ENCODE measurements at places on chromosomes 4 and X.

GRCh38 chr4:113788888-113789287 lies 27.4 kb upstream of the CAMK2D start:
- DNase-seq: no peak

- DNase-seq: no peak
Measured at GRCh38 chrX:10571260-10571659, 49.1 kb downstream of the MID1 start.

DNA sequence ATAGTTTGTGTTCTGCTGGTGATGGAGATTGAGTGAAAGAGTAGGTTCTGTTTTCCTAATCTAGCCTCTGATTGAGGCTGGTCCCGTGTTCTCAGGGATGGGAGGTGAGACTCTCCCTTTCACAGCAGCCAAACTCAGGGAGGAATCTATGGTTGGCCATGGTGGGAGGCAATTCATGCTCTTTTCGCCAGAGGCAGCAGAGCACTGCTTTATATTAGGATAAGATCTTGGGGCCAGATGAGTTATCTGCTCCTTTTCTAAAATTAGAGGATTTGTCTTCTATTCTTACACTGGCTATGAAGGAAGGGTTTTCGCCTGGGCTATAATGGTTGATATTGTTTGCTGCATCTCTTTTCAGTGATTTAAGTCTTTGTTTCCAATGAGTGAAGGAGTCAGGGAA lies 63.9 kb upstream of the NLGN4X start:
- no peak for DNase-seq

- DNase-seq: no peak
Measured at GRCh38 chr4:107800706-107801105, 24.0 kb upstream of the SGMS2 start.

GRCh38 chr4:66178906-66179305 lies 508.6 kb upstream of the EPHA5 start:
- no peak for DNase-seq

- DNase-seq: no peak
Measured at GRCh38 chrX:42934020-42934726, 156.2 kb upstream of the PPP1R2C start.

DNA sequence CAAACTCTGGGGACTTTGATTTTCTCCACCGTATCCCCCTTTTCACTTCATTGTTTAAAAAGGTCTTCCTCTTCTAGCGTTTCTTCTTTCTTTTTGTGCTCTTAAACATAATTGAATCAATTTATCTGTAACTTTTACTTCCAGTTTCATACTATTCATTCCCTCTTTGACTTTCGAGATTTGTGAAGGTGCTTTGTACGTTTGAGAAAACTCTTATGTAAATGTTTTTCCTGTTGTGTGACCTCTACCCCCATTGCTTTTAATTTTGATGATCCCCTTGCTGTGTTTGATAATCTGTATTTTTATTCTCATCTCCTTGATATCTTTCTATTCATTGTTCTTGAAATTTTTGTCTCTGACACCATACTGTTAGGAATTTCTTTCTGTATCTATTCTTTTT lies 4.8 kb downstream of the USP38 start:
- DNase-seq: no peak

DNA sequence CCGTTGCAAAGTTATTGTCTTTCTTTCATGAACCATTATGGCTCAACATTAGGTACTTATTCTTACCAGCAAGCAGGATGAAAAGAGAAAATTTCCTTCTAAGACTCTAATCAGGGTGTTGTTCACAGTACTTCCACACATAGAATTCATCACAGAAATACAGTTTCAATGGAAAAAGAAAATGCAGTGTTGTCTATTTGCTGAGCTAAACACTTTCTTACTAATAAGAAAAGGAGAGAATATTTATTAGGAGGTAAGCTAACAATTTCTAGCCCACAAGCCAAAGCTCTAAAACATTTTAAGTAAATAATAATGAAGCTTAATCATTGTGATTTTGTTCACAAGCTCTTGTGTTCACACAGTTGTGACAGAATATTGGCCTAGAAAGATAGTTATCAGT lies 1772.8 kb upstream of the PCDH7 start:
- no peak for DNase-seq

DNA sequence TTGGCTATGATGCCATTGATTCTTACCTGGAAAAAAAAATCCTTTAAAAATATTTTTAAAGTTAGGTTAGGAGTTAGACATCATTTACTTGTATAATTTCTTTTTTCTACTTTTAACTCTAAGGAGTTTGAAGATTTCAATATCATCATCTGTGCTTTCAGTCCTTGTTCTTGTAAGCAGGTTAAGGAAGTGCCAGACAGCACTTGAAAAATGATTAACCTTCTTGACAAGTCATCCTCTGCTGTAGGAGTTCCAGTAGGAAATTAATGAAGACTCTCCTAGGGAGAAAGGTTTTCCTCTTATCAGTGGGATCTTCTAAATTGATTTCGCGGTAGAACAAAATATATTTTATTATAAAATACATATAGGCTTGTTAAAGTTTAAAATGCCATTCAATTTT lies 29.1 kb upstream of the ANAPC4 start:
- no peak for DNase-seq

DNA sequence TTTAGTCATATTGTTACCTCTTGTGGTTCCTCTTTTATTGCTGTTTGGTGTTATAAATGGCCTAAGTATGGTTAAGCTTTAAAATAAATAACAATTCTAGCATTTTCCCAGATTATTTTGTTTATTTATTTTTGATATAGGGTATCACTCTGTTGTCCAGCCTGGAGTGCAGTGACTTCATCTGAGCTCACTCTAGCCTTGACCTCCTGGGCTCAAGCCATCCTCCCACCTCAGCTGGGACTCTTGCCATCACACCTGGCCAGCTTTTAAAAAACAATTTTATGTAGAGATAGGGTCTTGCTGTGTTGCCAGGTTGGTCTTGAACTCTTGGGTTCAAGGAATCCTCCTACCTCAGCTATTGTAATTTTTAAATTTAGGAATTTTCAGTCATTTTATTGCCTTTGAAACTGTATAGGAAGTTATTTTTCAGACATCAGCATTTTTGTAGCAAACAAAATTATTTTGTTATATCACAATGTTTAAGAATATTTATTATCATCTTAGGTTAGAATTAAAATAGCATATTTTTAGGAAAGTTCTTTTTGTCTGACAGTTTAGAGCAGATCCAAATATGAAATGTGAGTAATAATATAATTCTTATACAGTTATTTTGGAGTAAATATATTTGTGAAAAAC lies 66.3 kb upstream of the RHOH start:
- no peak for DNase-seq

GRCh38 chr4:143667461-143667860 lies 33.0 kb downstream of the FREM3 start:
- no peak for DNase-seq

- no peak for DNase-seq
Measured at GRCh38 chrX:11381464-11381863, 88.3 kb downstream of the AMELX start.

- DNase-seq: no peak
Measured at GRCh38 chr4:138775489-138775888, 240.1 kb upstream of the NOCT start.

- DNase-seq: no peak
Measured at GRCh38 chr4:83890231-83890630, 354.3 kb downstream of the GPAT3 start.

DNA sequence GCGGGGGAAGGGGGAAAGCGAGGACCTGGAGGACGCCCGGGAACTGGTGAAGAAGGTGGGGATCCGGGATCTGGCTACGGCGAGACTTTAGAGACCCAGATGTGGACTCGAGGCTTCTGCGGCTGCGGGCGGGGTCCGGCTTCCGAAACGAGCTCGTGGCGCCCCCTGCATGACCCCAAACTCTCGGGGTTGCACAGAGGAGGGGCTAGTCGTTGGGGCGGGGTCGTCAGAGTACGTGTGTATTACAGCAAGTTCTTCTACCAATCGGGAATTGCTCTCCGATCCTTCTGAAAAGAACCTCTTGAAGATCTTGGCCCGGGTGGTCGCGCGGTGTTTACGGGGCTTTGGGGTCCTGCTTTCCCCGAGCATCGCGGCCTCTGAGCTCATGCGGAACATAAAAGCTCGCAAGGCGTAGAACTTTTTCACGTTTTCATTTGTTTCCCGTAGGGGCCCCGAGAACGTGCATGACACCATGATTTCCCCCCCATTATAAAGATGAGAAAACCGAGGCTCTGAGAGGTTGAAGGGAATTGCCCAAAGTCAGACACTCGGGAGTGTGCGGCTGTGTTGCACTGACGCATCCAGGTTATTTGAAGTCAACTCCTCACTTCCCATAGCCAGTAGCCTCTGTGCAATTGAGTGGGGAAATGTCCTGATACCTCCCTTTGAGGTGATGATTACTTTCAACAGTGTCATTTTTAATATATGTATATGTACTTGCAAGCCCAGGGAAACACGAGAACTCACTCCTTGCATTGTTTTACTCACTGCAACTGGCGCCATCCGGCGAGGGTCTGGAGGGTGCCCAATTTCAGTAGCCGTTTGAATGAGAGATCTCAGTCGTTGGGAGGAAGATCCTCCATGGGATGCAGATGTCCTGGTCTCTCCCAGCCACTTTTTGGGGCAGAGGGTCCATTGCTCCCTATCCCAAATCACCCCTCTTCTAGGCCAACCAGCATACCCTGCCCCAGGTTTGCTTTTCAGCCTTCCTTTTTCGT lies at the start of gene BEND4:
TSS of gene BEND4 (minus strand) at position 149 of the 998 bp plus-strand sequence. CDS start 512 bp downstream, outside the sequence.
- DNase-seq: no peak

DNA sequence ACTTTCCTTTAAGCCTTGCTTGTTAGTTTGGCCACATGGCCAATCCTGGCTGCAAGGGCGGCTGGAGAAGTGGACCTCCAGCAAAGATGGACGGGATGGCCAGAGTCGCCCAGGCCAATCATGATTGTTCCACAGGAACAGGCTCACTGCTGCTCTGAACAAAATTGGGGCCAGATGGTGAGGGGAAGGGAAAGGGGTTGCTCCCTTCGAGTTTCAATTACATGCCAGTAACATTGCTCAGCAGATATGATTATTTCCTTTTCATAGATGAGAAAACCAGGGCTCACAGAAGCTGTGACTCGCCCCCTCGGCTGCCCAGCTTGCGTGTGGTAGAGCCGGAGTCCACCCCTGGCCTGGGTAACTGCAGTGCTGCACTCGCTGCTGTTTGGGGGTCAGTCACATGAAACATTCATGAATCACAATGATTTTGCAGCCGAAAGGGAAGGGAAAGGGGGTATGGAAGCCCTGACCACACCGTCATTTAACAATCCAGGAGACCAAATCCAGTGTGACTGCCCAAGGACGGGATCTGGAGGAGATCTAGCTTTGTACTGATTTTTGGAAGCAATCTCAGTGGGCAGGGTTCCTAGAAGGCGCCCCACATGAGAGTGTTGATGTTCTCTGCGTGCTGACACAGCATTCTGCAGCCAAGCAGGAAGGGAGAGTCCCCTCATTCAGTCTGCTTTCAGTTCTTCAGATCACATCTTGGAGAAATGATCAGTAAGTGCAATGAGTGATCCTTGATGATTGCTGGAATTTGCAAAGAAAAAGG lies 77.3 kb upstream of the MSX1 start:
- DNase-seq: no peak

- no peak for DNase-seq
Measured at GRCh38 chrX:118325453-118325852, 20.5 kb upstream of the WDR44 start.

GRCh38 chr4:106062452-106062875 lies 167.2 kb downstream of the NPNT start:
- DNase-seq: no peak

- DNase-seq: no peak
Measured at GRCh38 chrX:133668225-133668931, 253.1 kb upstream of the GPC4 start.

- no peak for DNase-seq
Measured at GRCh38 chr4:83054928-83055327, 19.9 kb downstream of the COPS4 start.

DNA sequence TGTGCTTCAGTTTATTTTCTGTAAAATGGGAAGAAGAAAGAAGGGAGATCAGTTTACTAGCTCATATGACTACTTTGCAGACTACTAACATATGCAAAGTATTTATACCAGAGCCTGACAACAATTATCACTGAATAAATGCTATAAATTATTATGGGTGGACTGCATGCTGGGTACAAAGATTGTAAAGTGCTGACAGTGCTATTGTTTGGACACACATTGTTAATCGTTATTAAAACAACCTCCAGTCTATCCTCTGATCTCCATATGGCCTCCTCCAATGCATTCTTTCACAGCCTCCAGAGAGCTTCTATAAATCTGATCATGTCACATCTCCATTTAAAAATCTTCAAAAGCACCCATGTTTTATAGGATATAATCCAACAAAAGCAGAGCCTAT lies 90.1 kb upstream of the HS3ST1 start:
- DNase-seq: no peak

GRCh38 chr4:152849350-152849749 lies 69.6 kb downstream of the ARFIP1 start:
- no peak for DNase-seq

DNA sequence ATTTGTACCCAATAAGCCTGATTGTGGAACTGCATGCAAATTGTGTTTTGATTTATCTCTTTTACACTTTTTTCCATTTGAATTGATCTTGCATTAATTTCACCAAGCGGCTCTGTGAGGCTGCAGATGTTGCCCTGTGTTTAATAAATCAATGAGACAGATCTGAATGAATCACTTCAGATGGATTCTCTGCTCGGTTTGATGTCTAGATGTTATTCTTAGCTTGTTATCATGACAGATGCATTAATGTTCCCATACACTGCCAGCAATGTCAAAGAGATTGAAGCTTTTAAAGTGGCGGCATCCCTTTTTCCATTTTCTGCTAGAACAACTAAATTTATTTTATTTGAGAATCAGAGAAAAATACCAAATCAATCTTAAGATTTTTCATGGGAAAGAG lies 6.3 kb downstream of the DACH2 start:
- DNase-seq: no peak

GRCh38 chr4:41294445-41295062 lies 37.8 kb downstream of the UCHL1 start:
- no peak for DNase-seq

DNA sequence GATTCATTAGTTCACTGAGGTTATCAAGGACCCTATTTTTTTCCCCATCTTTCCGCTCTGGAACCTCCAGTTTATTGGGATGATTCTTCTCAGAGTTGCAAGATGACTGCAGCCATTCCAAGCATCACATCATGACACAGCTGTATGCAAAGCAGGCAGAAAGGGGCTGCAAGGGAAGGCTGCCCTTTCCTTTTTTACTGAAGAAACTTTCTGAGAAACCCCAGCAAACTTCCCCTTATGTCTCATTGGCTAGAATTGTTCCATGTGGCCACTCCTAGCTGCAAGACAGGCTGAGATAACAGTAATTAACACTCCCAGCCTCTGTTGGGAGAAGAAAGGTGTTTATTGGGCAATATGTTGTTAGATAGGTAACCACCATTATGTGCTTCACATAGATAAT lies 102.6 kb downstream of the SATL1 start:
- DNase-seq: no peak

GRCh38 chr4:167232805-167233684 lies 1.2 kb downstream of the SPOCK3 start:
- no peak for DNase-seq

DNA sequence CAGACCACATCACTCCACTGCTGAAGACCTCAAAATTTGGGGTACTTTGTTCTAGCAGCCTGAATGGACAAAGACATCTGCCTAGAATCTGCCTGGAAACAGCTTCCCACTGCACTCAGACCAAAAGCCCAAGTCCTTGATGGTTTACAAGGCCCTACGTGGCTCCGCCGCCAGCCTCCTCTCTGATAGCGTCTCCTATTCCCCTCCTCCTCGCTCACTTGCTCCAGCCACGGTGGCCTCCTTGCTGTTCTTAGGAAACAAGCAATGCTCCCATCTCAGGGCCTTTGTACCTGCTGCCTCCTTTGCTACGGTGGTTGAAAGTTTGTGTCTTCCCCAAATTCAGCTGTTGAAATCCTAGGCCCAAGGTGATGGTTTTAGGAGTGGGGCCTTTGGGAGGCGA lies 34.7 kb upstream of the SORCS2 start:
- DNase-seq: no peak

Data from DMS79 treated with DMSO at 0.1 percent for 48 hours (cell line).